ENCODE measurements at places on chromosomes 3 and 15.

GRCh38 chr3:171804618-171805389, 5.5 kb downstream of the PLD1 start:
- no peaks in the 10 kb centered on the region for H3K27me3 ChIP-seq
- no peak overlapping the region for H3K4me3 ChIP-seq
- H3K36me3 ChIP-seq: no peaks in the 10 kb centered on the region
- no peak for DNase-seq

DNA sequence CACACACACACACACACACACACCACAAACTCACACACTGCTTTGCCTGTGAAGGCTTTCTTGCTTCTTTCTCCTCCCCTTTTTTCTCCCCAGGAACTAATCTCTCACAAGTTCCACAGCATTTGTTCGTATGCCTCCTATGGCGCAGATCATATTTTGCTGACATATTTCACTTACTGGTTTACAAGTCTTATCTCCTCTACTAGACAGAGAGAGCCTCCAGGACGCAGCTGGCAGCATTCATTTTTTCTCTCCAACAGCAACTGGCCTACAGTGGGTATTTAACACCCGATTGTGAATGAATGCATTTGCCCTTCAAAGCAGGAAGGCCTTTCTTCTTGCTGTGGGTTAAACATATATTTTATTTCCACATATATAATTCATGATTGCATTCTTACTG, 47.0 kb upstream of the DLG1 start:
- H3K4me3 ChIP-seq: no peak overlapping the region
- no peaks in the 10 kb centered on the region for H3K36me3 ChIP-seq
- peaks cover 7% of the 10 kb centered on the region for H3K4me1 ChIP-seq
- DNase-seq: no peak
- H3K27me3 ChIP-seq: no peaks in the 10 kb centered on the region
- H3K27ac ChIP-seq: no peak overlapping the region

DNA sequence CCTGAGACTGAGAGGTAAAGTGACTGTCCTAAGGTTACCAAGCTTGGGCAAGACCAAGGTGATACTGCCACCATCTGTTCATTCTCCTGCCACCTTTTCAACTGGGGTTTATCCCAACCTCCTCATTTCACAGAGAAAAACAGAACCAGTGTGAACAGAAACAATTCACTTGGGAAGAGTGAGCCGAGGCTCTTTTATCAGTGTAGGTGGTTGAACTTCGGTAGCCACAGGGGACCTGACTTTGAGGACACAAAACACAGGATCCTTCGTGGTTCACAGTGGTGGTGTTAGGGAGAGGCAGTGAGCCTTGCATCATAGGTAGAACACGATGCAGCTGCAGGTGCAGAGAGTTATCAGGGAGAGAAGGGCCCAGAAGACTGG, 72.8 kb upstream of the ICE2 start:
- no peak overlapping the region for H3K27ac ChIP-seq

DNA sequence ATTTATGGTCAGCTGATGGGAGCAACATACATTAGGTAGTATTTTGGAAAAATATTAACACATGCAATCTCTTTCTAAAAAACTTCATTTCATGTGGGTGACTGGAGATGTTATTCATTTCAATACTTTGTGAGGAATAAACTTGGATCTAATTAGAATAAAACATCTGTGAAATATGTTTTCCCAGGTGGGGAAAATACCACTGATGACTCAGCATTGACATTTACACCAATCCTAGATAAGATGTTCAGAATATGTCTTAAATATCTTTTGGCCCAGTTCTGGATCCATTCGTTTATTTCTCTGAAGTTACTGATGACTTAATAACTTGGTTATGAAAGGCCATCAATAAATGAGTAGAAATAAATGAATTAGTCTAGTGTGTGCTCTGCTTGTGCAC, 247.6 kb downstream of the CHST2 start:
- H3K27me3 ChIP-seq: no peaks in the 10 kb centered on the region
- peaks cover 11% of the 10 kb centered on the region for H3K4me1 ChIP-seq
- H3K4me3 ChIP-seq: no peak overlapping the region
- H3K27ac ChIP-seq: no peak overlapping the region
- no peaks in the 10 kb centered on the region for H3K36me3 ChIP-seq
- no peak for DNase-seq

- DNase-seq: no peak
- no peak overlapping the region for H3K27ac ChIP-seq
- H3K4me3 ChIP-seq: no peak overlapping the region
- no peaks in the 10 kb centered on the region for H3K36me3 ChIP-seq
- no peaks in the 10 kb centered on the region for H3K4me1 ChIP-seq
Measured at GRCh38 chr3:43919029-43919428, 228.3 kb downstream of the ABHD5 start.

DNA sequence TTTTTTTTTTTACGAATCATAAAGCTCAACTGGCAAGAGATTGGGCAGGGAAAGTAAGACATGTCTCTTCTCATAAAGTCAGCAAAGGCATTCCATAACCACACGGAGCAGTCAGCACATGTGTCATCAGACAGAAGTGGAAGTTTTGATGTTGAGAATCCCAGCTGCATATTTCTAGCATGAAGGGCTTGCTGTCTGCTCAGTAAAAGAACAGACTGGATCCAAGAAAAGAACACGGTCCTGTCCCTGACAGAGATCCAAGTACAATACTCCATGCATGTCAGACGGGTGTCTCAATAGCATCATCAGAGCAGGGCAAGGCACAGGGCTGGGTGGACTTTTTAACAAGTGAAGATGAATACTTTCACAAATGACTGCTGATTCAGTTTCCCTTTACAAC, 38.2 kb downstream of the ABI3BP start:
- H3K36me3 ChIP-seq: no peaks in the 10 kb centered on the region
- H3K4me1 ChIP-seq: no peaks in the 10 kb centered on the region

- no peak overlapping the region for H3K27ac ChIP-seq
- peaks cover 7% of the 10 kb centered on the region for H3K4me1 ChIP-seq
- DNase-seq: no peak
- H3K4me3 ChIP-seq: no peak overlapping the region
- no peaks in the 10 kb centered on the region for H3K36me3 ChIP-seq
Measured at GRCh38 chr15:44188795-44189194, 6.3 kb downstream of the FRMD5 start.

GRCh38 chr3:171783626-171784025, 26.7 kb downstream of the PLD1 start:
- peaks cover 6% of the 10 kb centered on the region for H3K4me1 ChIP-seq
- no peak overlapping the region for H3K4me3 ChIP-seq
- peaks cover 8% of the 10 kb centered on the region for H3K36me3 ChIP-seq

GRCh38 chr15:42239528-42240182, 31.6 kb upstream of the VPS39 start:
- no peak for DNase-seq
- no peak overlapping the region for H3K27ac ChIP-seq
- H3K4me1 ChIP-seq: no peaks in the 10 kb centered on the region
- H3K4me3 ChIP-seq: no peak overlapping the region

DNA sequence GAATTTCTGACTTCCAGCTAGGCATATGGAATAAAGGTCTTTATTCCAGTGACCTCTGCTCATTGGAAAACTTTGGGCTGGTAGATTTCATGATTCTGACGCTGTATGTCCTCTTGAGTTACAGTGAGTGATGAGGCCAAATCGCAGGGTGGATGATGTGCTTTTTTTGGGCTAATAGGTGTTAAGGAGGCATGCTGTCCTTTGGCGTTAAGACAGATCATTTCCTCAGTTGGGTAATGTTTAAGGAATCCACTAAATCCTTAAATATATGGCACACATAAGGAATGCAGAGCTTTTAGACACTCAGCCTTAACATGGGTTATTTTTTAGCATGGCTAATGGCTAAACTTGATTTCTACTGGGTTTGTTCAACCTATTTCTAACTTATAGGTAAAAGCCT, 87.9 kb downstream of the LPP start:
- H3K27me3 ChIP-seq: no peaks in the 10 kb centered on the region
- H3K4me1 ChIP-seq: peaks cover 25% of the 10 kb centered on the region
- H3K27ac ChIP-seq: no peak overlapping the region
- no peaks in the 10 kb centered on the region for H3K36me3 ChIP-seq
- H3K4me3 ChIP-seq: no peak overlapping the region

- peak overlapping the region; percentile 92 for H3K27ac ChIP-seq
- no peak for DNase-seq
- H3K36me3 ChIP-seq: peaks cover 6% of the 10 kb centered on the region
- peaks cover 35% of the 10 kb centered on the region for H3K4me1 ChIP-seq
- no peak overlapping the region for H3K4me3 ChIP-seq
- H3K27me3 ChIP-seq: no peaks in the 10 kb centered on the region
Measured at GRCh38 chr3:11498646-11499045, 145.1 kb downstream of the VGLL4 start.

DNA sequence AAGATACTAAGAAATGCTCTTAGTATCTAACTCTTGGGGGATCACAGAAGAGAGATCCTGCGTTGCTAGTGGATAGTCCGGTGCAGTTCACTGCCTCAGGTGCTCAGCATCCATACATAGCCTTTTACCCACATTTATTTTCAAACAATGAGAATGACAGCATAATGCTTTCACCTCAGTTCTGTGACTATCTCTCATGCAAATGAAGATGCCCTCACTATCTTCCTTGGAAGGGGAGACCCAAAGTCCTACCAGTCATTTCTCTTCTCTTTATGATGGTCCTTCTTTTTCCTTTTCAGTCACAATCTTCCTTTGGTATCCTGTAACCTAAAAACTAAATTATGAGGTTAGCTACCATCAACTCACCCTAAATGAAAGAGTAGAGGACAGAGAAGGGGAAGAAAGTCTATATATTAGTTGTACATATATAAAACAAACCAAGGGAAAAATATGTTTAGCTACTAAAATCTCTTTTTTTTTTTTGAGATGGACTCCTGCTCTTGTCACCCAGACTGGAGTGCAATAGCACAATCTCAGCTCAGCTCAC, 30.9 kb upstream of the SLC28A2 start:
- DNase-seq: no peak
- H3K36me3 ChIP-seq: no peaks in the 10 kb centered on the region
- H3K4me1 ChIP-seq: no peaks in the 10 kb centered on the region
- no peak overlapping the region for H3K4me3 ChIP-seq

- peaks cover 15% of the 10 kb centered on the region for H3K4me1 ChIP-seq
- H3K4me3 ChIP-seq: peak overlapping the region; percentile 64
Measured at GRCh38 chr15:64905119-64905831, 6.4 kb upstream of the ANKDD1A start.

- H3K27ac ChIP-seq: no peak overlapping the region
- no peaks in the 10 kb centered on the region for H3K36me3 ChIP-seq
- no peak for DNase-seq
- H3K4me3 ChIP-seq: no peak overlapping the region
Measured at GRCh38 chr3:61060411-61060861, 190.8 kb downstream of the FHIT start.

DNA sequence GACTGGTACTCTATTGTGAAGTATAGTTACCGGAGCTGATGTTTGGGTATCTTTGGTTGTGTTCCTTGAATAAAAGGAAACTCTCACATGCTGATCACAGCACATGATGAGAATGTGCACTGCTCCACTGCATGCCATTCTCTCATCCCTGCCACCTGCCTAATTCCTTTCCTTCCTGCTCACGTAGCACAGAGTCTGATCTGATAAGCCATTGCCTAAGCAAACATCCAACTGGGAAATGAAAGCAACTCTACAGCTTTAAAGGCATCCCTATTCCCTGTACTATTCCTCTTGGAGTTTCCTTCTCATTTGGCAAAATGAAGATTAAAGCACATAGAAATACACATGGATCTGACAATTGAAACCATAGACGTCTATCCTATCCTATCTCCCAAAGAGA, 359.8 kb downstream of the C3orf38 start:
- H3K4me1 ChIP-seq: no peaks in the 10 kb centered on the region
- no peak overlapping the region for H3K4me3 ChIP-seq
- no peaks in the 10 kb centered on the region for H3K36me3 ChIP-seq
- H3K27me3 ChIP-seq: no peaks in the 10 kb centered on the region

Measured in mesothelial cell of epicardium (in vitro differentiated cells).